ENCODE measurements at places on chromosomes 11 and 22.

- DNase-seq = no peak
Observed at GRCh38 chr22:32628628-32629572, 154.3 kb downstream of the FBXO7 start.

DNA sequence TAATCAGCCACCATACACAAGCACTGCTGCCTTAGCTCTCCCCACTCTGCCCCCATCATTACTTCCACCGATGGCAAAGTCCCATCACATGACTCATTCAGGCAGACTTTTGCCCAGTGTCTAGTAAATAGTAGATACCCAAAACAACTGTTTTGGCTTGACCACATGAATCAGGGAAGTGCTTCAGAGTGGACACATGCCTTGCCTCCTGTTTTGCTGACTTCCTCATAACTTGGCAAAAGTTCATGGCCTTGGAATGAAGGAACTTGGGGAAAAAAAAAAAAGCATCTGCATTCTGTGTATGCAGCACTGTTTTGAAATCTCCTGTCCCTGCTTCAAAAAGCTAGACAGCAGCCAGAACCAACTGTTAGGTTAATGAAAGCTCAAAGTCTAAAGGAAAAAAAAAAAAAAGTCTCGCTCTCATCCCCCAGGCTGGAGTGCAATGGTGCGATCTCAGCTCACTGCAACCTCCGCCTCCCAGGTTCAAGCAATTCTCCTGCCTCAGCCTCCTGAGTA lies 335.3 kb downstream of the FAM181B start:
- no peak for DNase-seq

DNA sequence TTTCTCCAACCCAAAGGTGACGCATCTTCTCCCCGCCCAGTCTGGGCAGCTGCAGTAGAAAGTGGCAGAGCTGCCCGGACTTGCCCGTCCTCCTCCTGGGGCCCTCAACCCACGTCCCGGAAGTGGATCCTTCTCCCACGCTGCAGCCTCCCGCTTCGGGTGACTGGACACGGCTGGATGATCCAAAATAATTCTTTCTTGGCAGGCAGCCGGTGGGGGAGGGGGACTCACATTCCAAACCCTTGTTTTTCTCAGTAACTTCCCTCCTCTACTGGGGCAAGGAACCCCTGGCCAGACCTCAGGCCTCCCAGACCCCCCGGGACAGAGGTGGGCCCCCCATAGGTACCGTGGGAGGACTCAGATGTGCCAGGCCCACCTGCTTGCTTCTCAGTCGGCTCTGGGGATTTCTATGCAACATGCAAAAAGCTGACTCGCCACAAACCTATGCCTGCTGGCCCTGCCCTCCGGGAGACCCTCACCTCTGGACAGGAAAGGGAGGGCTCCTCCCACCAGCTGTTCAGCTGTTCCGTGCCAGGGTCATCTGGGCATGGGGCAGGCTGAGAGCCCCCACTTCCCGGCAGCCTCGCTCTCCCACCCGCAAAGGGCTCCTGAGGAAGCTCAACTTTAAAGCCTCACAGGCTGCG lies 1.4 kb downstream of the PLXNB2 start:
- peak; percentile 91 for DNase-seq

DNA sequence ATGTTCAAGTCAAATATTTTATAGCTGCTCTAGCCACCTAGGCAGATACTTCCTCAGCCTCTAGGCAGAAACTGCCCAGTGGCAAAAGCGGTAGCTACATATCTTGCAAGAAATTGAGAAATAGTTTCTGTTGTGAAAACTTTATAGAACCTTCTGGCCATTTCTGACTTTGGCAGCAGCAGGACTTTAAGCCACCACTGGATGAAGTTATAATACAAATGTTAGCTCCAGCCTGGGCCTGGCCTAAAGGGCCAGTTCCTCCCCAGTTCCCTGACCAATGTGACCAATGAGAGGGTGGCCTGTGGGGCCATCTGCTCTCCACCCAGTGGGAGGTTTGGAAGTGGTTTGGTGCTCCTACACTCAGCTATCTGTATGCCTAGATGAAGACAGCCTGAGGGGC lies 254.0 kb upstream of the NARS2 start:
- DNase-seq = no peak

- no peak for DNase-seq
Observed at GRCh38 chr11:82003671-82004515, 729.8 kb downstream of the FAM181B start.

- no peak for DNase-seq
Observed at GRCh38 chr11:125070699-125071254, 7.7 kb downstream of the SLC37A2 start.

DNA sequence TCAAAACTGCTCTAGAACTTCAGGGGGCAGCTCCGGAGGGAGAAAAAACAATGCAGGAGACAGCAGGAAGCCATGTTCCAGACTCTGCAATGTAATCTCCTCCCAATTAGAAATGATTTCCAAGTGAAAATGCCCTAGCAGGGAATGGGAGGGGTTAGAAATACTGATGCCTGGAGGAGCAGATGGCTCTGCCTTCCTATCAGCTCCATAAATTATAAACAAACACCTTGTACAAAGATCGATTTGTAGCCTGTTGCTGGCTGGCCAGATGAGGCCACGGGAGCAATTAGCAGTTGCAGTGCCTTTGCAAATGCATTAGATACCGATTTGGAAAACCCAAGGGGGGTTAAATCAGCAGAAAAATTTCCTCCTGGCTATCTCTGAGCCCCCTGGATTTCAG lies 46.6 kb upstream of the CHRM4 start:
- DNase-seq = no peak

DNA sequence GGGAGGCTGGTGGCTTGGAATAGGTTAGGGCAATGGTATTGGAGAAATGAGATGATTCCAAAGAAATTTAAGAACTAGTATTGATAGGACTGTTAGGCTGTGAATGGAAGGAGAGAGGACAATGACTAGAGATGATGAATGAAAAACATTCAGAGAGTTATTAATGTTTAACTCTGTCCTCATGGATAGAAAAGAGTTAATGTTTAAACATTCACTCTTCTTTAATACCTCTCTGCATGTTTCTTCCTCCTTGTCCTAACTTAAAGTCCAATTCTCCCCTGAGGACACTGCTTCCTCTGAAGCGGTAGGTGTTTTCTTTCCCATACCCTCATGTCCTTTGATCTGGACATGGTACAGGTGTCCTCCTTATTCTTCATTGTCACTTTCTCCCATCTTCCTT lies 13.4 kb downstream of the CHEK1 start:
- no peak for DNase-seq

GRCh38 chr11:118650366-118650765 lies 29.1 kb downstream of the TREH start:
- no peak for DNase-seq

DNA sequence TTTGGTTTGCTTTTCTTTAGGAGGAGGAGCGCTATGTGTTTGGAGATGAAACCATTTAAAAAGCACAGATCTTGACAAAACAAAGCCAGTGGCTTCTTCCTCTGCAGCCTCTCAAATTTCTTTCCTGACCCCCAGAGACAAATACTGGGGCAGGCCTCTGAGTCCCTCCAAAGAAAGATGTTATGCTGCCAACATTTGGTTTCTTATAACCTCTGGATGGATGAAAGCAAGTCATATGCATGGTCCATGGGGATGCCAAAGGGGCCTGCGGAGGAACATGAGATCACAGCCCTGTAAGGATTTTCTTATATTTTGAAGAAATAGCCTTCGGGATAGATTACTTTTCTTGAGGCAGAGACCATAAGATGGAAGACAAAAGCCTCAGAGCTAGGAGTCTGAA lies 179.1 kb downstream of the TENM4 start:
- DNase-seq = no peak

- peak; percentile 32 for DNase-seq
Observed at GRCh38 chr11:23540101-23540561, 679.9 kb upstream of the CCDC179 start.

GRCh38 chr11:134597452-134597851 lies 185.4 kb upstream of the B3GAT1 start:
- DNase-seq = no peak

- DNase-seq = no peak
Observed at GRCh38 chr11:25197515-25197914, 700.7 kb downstream of the LUZP2 start.

GRCh38 chr11:134994431-134994830 lies 582.4 kb upstream of the B3GAT1 start:
- no peak for DNase-seq

DNA sequence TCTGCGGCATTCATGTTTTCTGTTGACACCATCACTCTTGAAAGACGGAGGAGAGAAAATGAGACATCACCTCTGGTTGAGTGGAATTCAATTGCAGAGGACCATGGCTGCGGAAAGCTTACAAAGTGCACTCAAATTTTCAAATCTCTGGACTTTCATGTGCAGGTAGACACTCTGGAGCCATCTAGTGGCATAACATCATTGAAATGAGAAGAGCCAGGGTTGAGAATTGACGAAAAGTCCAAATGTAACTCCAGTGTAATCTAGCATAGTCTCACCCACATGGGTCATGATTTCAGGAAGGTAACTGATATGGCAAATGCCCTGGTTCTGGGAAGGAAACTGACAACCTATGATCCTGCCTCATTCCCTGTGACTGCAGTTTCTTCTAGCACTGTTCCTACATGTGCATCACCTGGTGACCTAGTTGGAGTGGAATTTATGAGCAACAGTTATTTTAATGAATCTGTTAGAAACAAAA lies 687.8 kb downstream of the KCNA4 start:
- peak; percentile 8 for DNase-seq

DNA sequence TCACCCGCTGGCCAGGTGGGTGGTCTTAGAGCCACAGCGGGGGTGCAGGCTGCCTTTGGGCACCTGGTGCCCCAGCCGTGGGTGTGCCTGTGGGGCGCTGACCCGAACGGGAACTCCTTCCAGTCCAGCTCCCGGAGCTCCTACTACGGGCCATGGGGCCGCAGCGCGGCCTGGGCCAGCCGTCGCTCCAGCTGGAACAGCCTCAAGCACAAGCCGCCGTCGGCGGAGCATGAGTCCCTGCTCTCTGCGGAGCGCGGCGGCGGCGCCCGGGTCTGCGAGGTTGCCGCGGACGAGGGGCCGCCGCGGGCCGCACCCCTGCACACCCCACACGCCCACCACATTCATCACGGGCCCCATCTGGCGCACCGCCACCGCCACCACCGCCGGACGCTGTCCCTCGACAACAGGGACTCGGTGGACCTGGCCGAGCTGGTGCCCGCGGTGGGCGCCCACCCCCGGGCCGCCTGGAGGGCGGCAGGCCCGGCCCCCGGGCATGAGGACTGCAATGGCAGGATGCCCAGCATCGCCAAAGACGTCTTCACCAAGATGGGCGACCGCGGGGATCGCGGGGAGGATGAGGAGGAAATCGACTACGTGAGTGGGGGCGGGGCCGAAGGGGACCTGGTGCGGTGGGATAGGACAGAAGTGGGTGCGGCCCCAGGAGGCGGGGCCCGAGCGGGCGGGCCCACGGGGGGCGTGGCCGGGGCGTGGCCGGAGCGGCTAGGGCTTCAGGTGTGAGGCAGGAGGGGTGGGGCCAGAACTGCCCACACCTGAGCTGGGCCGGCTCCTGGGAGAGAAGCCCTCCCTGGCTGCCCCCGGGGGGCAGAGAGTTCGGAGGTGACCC lies 91.5 kb downstream of the CACNA1I start:
- peak; percentile 79 for DNase-seq

DNA sequence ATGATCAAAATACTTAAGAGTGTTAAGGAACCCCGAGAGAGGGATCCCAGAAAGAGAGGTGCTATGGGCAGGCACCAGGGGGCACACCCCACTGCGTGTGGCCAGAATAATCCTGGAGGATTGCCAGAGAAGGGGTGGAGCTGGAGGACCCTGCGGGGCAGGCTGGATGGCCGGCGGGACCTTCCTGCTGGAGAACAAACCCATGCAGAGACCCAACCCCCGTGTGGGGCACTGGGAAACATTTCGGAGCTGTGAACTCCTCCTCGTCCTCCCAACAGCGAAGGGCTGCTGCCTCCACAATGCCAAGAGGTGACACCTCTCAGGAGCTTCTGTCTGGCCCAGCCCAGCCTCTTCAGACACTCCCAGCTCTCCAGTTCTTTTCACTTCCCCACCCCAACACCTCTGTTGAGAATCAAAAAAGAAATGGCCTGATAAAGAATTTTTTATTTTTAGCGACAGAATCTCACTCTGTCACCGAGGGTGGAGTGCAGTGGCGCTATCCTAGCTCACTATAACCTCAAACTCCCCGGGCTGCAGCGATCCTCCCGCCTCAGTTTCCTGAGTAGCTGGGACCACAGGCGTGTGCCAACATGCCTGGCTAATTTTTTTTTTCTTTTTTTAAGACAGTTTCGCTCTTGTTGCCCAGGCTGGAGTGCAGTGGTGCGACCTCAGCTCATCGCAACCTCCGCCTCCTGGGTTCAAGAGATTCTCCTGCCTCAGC lies 25.6 kb downstream of the RHOD start:
- DNase-seq = no peak
